Ascending aorta (tissue), 2 donors: ENCODE measurements at places on chromosomes 11 and 22.
A peak's percentile ranks its signal among the peaks of the same experiment; 100 is the strongest.

GRCh38 chr11:63871962-63872799, 33.3 kb downstream of the MARK2 start:
- peak; percentile 95 for DNase-seq

- no peak for DNase-seq
Measured at GRCh38 chr11:9604134-9604533, 30.7 kb downstream of the WEE1 start.

DNA sequence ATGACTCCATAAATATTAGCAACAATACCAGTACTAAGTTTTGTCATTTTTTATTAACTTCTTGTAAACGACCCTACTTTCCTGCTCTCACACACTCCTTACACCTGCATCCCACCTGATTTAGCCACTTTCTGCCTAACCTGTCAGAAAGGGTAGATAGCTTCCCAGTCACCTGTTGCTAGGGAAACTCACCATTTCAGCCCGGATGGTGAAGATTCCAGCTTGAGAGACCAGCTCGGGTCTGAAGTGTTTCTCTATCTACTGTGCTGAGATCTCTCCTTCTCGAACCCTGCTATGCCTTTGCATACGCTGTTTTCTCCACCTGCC, at the start of gene PARVG:
Gene PARVG, plus strand, starts transcription at position 220 of the 327 bp plus-strand sequence. CDS start 2,405 bp downstream, outside the sequence.
- DNase-seq = no peak

GRCh38 chr22:27107824-27108223, 450.4 kb downstream of the MIAT start:
- DNase-seq = peak; percentile 90

- DNase-seq = no peak
Measured at GRCh38 chr22:32199341-32199740, 5.5 kb downstream of the RFPL2 start.

DNA sequence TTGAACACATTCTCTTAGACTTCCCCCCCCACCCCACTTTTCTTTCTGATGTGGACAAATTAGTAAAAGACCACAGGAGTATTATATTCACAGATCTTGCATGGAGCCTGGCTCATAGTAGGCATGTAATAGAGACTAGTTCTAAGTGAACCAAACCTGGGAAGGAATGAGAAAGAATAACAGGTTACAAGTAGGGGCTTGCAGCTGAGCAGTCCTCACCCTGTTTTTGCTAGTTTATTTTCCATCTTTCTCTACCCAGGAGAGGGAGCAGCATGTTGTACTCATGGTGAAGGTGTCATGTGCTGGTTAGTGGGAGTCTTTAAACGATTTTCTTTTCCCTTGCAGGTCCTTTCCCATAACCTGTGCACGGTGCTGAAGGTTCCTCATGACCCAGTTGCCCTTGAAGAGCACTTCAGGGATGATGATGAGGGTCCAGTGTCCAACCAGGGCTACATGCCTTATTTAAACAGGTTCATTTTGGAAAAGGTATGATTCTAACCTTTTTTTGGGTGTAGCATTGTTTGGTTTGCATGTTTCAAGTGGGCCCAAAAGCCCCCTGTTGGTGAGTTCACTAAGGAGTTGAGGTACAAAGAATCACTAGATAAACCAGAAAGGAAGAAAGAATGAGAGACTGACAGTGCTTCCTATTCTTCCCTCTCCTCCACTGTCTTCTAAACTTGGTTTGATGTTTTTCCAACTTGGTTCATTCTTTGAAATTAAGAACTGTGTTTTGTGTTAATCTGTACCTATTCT, 30.1 kb downstream of the SWAP70 start:
- DNase-seq = no peak

- DNase-seq = no peak
Measured at GRCh38 chr11:75160220-75160757, 9.4 kb downstream of the SLCO2B1 start.

GRCh38 chr22:43681731-43682360, 130.3 kb downstream of the EFCAB6 start:
- DNase-seq = no peak

- no peak for DNase-seq
Measured at GRCh38 chr11:120012245-120012644, 125.7 kb downstream of the TRIM29 start.

- no peak for DNase-seq
Measured at GRCh38 chr11:80993536-80993935, 1552.7 kb upstream of the TENM4 start.

- no peak for DNase-seq
Measured at GRCh38 chr11:32325187-32325586, 110.2 kb downstream of the WT1 start.

- no peak for DNase-seq
Measured at GRCh38 chr11:6523253-6523652, 26.2 kb downstream of the DNHD1 start.

DNA sequence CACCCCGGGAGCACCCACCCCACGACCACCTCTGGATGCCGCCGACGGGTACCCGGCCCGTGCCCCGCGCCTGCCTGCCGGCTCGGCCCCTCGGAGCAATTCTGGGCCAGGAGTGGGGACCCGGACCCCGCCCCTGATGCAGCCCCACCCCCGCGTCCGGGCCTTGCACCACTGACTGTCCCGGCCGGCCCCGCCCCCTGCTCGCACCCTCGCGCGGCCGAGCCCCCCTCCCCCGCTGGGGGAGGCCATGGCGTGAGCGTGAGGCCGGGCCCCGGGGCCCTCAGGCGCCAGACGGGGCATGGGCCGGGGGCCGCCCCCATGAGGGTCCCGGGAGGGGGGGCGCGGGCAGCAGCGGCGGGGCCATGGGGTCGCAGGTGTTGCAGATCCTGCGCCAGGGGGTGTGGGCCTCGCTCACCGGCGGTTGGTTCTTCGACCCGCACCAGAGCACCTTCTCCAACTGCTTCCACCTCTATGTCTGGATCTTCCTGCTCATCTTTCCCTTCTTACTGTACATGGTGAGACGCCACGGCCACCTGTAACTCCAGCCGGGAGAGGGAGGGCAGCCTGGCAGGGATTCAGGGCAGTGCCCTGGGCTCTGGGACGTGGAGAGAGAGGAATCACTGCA, 486 bp downstream of the PCNX3 start:
- no peak for DNase-seq

- DNase-seq = no peak
Measured at GRCh38 chr11:3632070-3632660, 9.6 kb downstream of the ART5 start.

GRCh38 chr11:27250867-27251665, 111.9 kb downstream of the CCDC34 start:
- no peak for DNase-seq

DNA sequence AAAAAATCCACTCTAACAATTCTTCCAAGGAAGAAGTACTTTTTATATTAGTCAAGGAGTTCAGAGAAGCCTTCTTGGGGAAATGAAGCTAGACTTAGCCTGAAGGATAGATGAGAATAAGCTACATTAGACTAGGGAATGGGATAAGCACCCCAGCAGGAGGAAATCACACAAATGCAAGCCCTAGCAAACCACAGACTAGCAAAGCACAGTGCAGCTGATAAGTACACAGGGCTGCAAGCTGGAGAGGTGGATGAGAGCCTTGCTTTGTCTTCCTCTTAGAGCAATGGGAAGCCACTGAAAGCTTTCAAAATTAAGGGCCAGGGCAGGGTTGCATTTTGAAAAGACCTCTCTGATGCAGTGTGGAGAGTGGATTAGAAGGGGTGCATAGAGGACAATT, 946.2 kb downstream of the LRRC4C start:
- DNase-seq = no peak

DNA sequence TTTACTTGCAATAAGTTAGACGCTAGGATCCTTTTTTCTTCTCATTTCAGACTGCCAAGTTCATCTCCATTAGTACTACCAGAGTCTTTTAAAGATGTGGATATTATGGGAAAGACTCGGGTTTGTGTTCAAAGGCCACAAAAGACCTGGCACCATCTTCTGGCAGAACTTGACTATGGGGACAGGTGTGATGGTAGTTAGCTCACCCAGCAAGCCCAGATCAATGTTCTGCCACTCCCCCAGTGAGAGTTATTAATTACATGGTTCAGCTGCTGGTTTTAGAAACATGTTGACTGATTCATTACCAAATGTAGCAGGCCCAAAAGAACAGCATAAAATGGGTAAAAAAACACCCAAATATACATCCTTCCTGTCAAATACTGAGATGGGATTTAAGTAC, 333.5 kb upstream of the PITPNB start:
- DNase-seq = no peak

DNA sequence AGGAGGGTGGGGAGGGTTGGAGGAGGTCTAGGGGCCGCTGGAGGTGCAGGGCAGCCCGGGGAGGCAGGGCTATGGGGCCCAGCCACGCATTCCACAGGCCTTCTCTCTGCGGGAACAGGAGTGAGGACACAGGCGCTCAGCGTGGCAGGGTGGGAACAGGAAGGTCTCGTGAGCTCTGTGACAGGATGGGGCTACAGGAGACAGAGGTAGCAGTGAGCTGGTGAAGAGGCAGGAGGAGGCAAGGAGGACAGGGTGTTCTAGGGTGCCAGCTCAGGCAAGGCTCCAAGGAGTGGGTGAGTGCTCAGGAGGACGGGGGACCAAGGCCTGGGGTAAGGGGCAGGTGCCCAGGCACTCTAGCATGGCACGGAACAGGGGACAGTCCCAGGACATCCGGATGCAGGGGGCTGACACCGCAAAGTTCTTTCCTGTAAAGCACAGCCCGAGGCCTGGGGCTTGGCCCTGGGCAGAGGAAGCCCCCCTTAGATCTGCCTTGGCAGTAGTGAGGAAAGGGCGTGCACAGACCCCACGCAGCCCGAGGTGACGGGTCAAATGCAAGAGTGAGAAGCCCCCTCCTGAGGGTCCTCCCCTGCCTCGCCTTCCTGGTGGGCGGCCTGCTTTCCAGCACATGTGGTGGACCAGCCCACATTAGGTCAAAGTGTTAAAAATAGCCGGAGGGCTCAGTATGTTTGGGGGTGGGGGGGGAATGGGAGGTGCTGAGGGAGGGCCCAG, 4.7 kb upstream of the NEAT1 start:
- no peak for DNase-seq

DNA sequence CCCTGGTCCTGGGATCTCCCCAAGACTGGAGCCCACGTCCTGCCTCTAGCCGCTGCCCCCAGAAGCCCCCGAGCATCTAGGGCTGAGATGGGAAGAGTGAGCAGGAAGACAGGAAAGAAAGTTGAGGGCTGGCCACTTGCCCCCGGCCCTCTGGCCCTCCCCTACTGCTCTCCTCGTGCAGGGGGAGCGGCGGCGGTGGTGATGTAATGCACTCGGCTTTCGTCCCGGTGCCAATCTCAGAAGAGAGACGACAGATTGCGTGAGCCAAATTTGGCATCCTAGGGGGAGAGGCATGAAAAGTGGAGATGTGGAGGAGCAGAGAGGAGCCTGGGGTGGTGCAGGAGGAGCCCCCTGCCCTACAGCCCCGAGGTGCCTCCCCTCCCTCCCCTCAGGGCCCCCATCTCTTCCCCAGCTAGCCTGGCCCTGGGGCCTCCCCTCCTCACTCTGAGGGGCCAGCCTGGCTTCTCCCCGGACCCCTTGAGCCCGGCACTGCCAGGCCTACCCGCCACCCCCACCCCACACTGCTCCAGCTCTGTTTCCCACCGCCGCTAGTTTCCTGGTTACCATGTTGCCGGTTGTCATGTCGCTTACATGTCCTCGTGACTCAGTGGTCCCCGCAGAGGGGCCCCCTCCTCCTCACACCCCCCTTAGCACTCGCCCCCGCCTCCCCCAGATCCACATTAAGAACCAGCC, 2.5 kb downstream of the KCNJ4 start:
- peak; percentile 78 for DNase-seq

DNA sequence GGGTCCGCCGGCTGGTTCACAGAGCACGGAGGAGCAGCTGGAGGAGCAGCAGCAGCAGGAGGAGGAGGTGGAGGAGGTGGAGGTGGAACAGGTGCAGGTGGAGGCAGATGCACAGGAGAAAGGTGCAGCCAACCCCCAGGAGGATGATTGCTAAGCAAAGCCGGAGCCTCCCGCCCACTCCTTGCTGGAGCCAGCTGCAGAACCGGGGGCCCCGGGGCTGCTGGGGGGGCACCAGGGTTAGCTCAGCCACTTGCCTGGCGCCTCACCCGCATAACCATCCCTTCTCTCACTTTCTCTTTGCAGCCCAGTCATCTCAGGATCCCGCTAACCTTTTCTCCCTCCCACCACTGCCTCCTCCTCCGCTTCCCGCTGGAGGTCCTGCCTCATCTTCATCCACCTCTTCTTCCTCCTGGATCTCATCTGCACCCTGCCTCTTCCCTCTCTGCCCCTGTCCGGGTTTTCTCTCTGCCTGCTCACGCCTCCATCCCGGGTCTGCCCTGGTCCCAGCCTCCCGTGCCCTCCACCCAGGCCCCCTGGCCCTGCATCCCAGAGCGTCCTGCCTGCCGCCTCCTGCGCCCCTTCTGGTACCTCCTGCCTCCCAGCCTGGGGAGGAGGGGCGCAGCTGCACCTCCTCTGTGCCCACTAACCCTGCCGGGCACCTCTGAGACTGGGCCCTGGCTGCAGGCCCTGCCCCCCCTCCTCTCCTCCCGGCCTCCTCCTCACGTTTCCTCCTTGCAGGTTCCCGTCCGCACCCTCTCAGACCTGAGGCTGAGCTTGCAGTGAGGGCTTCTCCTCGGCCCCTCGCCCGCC, 9.5 kb downstream of the KCTD17 start:
- DNase-seq = no peak

GRCh38 chr11:112363527-112363926, 102.9 kb upstream of the PLET1 start:
- DNase-seq = no peak

DNA sequence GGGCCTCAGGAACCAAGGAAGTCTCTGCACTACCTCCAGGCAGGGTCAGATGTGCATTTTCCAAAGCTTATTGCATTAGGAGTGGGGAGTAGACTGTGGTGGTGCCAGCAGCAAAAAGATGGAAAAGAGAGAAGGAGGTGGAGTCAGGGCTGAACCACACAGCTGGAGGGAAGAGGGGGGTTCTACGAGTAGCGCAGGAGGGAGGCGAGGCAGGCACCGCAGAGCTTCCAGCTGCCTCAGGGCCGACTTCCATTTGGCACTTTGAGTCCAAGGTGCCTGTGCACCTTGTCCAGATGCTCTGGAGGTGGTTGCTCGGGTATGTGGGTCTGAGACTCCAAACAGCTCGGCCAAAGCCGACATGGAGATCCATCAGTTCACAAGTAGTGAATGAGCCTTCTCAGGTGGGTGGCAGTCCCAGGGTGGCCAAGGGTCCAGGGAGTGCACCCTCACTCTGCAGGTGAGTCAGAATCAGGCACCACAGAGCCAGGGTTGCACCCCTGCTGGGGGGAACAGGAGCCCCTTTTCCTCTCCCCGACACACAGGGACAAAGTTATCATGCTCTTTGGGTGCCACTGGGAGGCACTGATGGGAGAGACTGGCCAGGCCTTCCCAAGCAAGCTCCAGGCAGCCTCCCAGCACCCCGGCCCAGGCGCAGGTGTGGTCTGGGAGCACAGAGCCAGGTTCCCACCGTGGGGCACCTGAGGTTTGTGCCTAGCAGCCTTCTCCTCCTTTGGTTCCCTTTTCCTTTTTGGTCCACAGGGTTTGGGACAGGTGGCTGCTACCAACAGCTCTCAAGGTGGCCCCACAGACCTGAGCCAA, 30.2 kb downstream of the GGT5 start:
- no peak for DNase-seq

DNA sequence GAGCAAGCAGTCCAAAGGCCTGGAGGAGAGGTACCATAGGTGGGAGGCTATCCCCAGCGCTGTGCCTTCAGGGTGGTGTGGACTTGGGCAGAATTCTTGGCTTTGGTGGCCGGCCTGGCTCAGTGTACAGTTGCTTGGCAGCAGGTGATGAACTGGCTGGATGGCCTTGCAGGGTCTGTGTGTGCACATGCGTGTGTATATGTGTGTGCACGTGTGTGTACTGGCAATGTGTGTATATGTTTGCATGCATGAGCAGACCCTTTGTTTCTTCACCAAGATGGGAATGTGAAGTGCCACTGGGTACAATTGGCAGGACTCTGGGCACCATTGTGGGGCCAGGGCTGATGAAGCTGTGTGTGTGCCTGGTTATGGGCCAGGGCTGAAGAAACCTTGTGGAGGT, 53.0 kb downstream of the CEP164 start:
- DNase-seq = no peak

- no peak for DNase-seq
Measured at GRCh38 chr11:19853016-19853415, 140.4 kb downstream of the NAV2 start.
